ENCODE measurements at places on chromosomes 13 and 19.
A peak's percentile ranks its signal among the peaks of the same experiment; 100 is the strongest.

DNA sequence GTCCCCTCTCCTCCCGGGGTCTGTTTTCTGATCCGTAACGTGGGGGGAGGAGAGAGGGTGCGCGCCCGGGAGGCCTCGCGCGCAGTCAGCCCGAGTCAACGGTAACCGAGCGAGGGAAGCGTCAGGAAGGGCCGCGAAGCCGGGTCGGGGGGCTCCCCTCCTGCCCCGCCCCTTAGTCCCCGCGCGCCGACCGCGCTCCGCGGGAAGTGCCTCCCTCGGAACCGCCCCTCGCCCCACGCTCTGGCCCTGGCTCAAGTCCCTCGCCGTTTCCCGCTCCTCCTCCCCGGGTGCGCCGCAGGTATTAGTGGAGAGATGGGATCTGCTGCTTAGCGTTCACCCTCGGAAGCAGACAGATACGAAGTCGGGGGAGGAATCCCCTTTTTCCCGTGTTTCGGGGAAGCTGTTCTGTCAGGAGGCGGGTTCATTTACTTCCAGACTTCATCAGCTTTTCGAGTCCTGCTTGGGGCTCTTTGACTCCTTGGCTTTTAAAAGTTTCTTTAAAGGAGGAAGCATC is 770 bp downstream of the HNRNPM start:
- peak; percentile 51 for DNase-seq

DNA sequence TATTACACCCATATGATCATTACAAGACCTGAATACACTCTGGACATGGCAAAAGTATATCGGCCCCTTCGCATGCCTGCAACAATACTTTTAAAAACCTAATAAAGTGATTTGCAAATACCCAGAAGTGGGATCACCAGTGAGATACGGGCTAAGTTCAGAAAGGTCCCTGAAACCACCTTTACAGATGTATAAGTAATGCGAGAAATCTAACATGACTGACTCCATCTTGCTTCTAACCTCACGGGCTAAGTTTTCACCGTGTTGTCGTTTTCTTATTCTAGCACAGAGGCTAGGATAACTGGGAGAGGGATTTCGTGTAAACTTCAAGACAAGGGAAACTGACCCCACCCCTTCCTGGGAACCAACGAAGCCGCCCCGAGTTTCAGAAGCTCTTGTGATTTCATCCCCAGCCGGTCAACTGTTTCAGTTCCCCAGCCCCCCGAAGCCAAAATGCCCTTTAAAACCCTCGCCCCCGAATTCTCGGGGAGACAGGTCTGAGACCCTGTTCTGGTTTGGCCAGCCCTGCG is 703 bp downstream of the NEK3 start:
- DNase-seq = no peak

GRCh38 chr13:96203471-96203870 is 113.6 kb downstream of the HS6ST3 start:
- no peak for DNase-seq

DNA sequence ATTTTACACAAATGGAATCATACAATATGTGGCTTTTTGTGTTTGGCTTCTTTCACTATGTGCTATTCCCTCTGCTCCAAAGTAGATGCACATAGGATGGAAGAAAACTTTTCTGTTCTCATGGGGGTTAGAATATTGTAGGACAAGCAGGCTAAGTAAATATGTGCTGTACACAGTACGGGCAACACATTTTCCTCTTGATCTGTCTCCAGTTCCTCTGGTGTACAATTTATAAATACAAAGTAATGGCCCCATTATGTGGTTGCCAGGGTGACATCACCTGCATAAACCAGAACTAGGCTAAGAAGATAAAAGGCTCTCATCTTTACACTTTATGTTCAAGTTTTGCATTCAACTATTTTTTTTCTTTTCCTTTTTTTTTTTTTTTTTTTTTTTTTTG is 41.0 kb upstream of the SOX21 start:
- DNase-seq = peak; percentile 33

GRCh38 chr13:110218581-110219201 is 88.3 kb downstream of the COL4A1 start:
- no peak for DNase-seq

- no peak for DNase-seq
Measured at GRCh38 chr13:51153527-51153926, 42.5 kb upstream of the C13orf42 start.

GRCh38 chr19:13396250-13397080 is 109.8 kb downstream of the CACNA1A start:
- no peak for DNase-seq

- no peak for DNase-seq
Measured at GRCh38 chr13:110450016-110450900, 111.3 kb downstream of the RAB20 start.

- no peak for DNase-seq
Measured at GRCh38 chr13:103039183-103039582, 27.0 kb downstream of the SLC10A2 start.

DNA sequence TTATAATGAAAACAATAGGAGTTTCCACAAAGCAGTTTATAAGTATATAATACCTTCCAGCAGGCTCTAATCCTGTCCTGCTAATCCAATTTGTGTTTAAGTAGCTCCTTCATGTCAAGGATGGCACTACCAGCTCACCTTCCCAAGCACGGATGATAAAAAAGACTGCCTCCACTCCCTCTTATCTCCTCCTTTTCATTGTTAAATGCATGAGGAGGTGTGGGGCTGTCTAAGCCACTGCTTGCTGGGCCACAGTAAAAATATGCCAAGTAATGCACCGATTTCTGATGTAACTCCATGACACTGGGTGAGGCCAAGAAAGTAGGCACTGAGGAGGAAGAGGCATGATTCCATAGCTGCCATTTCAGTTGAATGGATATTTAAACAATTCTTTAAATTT is 193.1 kb downstream of the ZIC5 start:
- DNase-seq = no peak

GRCh38 chr19:15330801-15331418 is 1.4 kb downstream of the BRD4 start:
- DNase-seq = no peak

DNA sequence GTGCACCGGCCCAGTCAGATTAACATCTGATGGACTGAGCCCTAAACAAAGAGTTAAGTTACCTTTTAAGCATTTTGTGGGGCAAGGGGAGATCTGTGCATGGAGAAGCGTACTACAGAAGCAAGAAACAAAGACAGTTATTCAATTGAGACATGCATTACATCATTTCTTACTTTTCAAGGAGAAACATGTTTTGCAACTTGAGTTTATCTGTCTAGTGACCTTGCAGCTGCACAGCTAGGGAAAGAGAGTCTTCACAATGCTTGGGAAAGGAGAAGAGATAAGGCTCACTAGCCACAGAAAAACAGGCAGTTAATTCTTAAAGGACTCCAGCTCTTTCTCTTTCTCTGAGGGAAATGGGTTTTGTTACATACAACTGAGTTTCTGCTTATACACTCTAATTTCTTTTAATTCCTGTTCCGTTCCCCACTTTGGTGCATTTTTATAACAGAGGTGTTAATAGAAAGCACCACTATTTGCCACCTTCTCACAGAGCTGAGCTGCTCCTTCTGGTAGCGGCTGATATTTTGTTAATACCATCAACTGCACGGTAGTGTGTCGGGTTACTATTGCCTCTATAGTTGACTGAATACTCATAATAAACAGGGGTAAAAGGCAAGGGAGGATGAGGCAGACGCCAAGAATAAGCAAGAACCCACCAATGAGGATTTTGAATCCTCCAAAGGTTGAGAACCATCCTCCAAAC is 55.9 kb downstream of the ZNF431 start:
- no peak for DNase-seq

DNA sequence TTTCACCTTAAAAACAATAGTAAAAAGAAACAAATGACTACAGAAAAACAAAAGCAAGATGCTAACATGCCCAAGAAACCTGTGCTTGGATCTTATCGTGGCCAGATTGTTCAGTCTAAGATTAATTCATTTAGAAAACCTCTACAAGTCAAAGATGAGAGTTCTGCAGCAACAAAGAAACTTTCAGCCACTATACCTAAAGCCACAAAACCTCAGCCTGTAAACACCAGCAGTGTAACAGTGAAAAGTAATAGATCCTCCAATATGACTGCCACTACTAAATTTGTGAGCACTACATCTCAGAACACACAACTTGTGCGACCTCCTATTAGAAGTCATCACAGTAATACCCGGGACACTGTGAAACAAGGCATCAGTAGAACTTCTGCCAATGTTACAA is 6.0 kb downstream of the CKAP2 start:
- DNase-seq = no peak

DNA sequence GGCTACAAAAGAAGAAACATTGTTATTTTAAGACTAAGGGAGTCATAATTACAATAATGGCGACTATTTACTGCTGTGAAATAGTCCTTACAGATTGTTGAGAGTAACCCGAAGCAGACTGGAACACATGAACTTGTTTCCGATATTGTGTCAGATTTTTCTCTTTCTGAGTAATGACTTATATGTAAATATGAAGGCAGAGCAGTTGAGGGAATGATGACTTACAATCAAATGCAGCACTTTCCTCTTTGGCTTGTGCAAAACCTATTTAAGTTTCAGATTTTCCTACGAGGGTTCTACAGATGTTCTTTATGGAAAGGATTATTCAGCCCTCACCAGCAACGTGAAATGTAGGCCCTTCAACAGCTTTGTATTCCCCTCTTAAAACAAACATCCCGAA is 198.6 kb downstream of the RGCC start:
- no peak for DNase-seq

GRCh38 chr19:6793411-6793810 is 20.9 kb downstream of the VAV1 start:
- no peak for DNase-seq

DNA sequence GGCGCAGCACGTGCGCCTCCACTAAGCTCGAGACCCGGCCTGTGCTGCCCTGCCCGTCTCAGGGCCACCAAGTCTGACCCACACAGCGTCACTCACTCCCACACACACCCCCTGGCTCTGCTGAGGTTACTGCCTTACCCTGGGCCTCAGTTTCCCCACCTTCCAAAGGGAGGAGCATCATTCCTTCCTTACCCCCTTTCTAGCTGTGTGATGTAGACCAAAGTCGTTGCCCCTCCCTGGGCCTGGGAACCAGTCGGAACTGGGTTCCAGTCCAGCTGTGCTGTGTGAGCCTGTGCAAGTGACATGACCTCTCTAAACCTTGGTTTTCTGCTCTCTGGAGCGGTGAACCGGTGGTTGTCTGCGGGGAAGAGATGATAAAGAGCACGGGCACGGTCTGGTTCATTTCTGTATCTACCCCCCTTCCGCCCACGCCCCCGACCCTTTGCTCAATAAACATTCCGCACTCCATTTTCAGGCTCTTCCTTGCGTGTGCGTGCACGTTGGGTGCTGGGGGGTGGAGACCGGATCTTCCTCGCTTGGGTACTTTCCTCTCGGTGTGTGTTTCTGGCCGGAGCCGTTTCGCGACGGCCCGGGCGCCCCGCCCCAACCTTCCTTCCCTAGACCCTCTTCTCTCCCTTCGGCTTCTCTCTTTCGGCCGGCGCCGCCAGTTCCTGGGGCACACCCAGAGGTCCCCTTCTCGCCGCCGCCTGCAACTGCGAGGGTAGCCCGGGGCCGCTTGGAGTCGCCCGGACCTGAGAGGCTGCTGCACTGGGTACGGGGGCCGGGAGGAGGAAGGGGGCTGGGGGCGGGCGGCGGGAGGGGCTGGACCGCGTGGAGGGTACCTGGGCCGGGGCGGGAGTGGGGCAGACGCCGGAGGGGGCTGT is at the start of gene ZNF581:
Gene ZNF581 (plus strand): TSS at position 647 of the 884 bp plus-strand sequence. CDS start 923 bp downstream, outside the sequence.
- DNase-seq = peak; percentile 57

DNA sequence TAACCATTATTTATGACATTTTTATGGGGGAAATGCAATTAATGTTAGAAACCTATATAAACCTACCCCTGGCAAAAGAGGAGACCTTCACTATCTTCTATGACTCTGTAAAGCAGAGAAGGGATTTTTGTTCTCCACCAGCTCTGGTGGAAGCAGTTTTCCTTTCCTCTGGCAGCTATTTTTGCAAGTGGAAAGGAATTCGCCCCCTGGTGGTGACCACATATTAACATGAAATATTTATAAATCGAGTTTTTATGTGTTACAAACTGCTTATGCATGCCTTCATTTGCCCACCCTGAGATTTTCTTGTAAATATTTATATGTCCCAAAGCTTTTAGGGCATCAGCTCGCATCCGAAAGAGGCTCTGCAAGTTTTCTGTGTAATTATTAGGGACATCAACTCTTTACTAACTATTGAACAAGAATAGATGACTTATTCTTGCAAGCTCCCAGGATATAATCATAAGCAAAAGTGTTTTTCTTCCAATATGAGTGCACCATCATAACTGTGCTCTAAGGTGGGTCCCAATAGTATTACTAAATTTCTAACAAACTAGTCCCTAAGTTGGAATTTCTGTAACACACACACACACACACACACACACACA is 62.4 kb downstream of the SERTM1 start:
- peak; percentile 38 for DNase-seq

DNA sequence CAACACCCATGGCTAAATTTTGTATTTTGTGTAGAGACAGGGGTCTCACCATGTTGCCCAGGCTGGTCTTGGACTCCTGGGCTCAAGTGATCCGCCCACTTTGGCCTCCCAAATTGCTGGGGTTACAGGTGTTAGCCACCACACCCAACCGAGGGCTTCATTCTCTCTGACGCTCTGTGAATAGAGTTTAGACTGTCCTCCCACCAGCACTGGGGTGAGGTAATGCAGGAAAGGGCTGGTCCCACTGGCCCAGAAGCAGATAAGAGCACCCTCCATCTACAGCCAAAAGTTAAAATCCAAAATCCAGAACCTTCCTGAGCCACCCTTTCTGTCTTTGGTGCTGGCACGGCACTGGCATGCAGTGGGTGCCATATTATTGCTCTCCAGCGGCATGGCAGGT is 31.8 kb upstream of the HOMER3 start:
- DNase-seq = no peak

GRCh38 chr13:113904411-113904810 is 40.5 kb upstream of the GAS6 start:
- DNase-seq = no peak

DNA sequence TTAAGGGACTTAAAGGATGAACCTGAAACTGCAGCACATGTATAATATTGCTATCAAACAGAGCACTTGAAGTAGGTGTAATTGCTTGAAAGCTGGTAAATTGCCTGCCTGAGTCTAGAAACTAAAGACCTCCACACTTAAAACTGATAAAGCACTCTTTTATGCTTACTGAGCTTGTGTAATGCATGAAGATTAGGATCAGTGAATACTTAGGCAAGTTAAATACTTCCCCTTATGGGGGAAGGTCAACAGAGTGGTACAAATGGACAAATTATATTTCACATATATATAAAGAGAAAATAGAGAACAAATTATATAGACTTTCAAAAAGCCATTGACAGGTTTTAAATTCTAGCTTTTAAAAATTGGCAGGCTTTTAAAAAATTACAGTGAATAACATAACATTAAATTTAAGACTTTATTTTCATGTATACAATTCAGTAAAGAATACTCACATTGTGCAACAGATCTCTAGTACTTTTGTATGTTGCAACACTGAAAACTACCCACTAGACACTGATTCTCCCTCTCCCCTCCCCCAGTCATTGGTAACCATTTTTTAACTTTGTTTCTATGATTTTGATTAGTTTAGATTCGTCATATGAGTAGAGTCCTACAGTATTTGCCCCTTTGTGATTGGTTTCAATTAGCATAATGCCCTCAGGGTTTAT is 23.9 kb downstream of the PIBF1 start:
- peak; percentile 77 for DNase-seq

Data from NCI-H1436 (cell line).